SHP77 (cell line): ENCODE measurements at places on chromosomes 13 and 19.

GRCh38 chr19:42154471-42155323, 22.5 kb upstream of the POU2F2 start:
- peak; percentile 43 for DNase-seq

GRCh38 chr19:47729468-47729798, 15.9 kb upstream of the NOP53 start:
- DNase-seq: no peak

DNA sequence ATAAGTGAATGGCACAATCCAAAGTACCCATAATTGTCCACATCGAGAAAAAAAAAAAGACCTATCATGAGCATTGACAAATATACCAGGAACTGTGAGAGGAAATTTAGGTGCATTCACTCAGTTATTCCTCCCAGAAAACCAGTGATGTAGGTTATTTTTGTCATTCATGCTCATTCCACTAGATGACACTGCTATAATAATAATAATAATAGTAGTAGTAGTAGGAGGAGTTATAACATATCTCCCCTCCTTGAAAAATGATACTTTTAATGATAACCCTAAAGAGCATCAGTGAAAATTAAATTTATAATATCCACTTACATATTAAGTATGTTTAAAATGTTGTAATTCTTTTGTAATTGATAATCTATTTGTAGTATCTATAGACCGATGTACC, 463.9 kb upstream of the MIR17HG start:
- no peak for DNase-seq

GRCh38 chr13:85247780-85248179, 551.4 kb downstream of the SLITRK6 start:
- DNase-seq: no peak

GRCh38 chr13:23718996-23719395, 148.8 kb downstream of the TNFRSF19 start:
- no peak for DNase-seq

GRCh38 chr19:1455336-1456120, 5.6 kb downstream of the APC2 start:
- DNase-seq: peak; percentile 66

DNA sequence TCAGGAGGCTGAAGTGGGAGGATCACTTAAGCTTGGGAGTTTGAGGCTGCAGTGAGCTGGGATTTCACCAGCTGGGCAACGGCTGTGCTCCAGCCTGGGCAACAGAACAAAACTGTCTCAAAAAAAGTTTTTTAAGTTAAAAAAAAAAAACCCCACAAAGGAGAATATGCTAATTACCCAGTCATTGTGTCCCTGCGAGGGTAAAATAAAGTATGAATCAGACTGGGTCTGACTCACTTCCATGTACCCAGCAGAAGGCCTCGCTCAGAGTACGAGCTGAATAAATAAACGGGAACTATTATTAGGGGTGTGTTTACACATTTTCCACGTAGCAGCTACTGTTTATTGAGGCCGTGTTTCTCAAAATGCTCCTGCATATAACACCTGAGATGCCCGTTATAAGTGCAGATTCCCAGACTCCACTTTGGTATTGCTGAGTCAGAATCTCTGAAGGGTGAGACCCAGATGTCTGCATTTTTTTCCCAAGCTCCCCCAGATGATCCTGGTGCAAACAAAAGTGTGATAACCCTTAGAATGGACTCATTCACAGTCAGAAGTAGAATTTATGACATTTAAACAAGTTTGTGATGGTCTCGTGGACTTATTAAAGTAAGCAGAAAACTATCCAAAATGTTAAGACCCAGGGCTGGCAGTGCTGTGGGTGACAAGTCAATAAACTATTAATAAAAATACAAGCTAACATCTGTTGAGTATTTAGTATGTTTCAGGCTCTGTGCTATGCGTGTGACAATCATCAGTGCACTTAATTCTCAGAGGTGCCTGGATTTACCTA, 28.2 kb downstream of the KCNC3 start:
- DNase-seq: no peak

DNA sequence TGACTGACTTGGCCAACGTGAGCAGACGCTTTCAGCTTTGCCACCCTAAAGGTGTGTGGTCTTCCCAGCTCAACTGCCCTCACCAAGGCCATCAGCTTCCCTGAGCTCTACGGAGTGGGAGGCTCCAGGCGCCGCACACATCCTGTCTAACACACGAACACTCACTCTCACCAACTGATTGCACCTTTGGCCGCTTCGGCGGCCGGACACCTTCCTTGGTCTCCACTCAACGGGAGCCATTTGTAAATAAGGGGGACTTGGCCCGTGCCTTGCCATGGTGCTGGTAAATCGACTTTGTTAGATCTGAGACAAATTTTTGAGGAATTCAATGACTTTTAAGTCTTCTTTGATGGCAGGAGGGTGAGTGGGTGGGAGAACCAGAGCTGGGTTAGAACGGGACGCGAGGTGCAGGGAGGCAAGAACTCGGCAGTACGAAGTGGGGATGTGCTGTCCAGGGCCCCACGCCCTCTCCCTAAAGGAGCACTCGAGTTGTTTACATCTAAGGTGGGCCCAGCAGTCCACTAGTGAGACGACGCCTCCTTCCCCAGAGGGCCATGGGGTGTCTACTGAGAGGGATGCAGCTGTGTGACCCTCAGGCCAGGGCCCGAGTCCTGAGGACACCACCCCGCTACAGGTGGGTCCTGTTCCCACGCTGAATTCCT, 4.4 kb downstream of the C13orf46 start:
- no peak for DNase-seq
